Frontal cortex (tissue), 4 donors: ENCODE measurements at places on chromosomes 2 and 18. TPM values are rescaled to one million over a fixed set of nuclear protein-coding genes. Genes with fewer than 3 reads are reported as not detected.

GRCh38 chr2:113263546-113263945 lies 15.2 kb downstream of the PAX8 start:
- no peak for DNase-seq

The TFCP2L1 gene
- total RNA-seq, result under 0.01 TPM

- DNase-seq, result no peak
Observed at GRCh38 chr2:104901037-104901881, 47.3 kb downstream of the POU3F3 start.

The ABCG5 gene
- not detected for total RNA-seq

- DNase-seq, result no peak
Observed at GRCh38 chr18:55884498-55884897, 296.5 kb upstream of the TCF4 start.

DNA sequence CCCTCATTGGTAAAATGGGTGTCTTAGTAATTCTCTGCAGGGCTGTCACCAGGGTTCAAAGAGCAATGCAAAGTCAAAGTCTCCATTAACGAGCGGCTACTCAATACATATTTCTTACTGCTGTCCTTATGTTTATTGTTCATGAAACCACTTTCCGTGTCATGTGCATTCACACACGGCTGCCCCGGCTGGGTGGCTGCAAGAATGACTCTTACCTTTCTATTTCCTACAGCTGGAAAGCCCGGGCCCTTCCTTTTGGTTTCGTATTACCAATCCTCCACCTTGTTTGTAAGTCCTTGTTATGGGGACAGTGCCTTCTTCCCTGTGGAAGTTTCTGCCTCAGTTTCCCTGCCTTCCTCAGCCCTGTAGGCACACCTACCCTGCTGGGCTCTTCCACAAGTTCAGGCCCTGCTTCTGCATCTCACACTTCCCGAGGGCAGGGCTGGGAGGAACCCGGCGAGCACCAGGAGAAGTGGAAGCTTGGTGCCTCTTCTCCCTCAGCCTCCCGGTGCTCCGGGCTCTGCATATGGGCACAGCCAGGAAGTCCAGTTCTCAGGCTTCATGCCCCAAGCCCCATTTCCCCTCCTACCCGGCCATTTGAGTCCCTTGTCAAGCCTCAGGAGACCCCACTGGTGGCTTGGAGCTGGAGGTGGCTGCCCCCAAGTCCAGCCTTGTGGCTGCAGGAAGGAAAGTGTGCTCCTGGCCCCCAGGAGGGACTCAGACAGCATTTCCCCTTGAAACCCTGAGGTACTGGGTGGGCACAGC lies 18.7 kb upstream of the ACKR3 start:
- no peak for DNase-seq

GRCh38 chr18:71598374-71598773 lies 945.8 kb downstream of the CBLN2 start:
- no peak for DNase-seq

The NEU2 gene
- total RNA-seq, result not detected
